ENCODE measurements at places on chromosomes 13 and 19.

DNA sequence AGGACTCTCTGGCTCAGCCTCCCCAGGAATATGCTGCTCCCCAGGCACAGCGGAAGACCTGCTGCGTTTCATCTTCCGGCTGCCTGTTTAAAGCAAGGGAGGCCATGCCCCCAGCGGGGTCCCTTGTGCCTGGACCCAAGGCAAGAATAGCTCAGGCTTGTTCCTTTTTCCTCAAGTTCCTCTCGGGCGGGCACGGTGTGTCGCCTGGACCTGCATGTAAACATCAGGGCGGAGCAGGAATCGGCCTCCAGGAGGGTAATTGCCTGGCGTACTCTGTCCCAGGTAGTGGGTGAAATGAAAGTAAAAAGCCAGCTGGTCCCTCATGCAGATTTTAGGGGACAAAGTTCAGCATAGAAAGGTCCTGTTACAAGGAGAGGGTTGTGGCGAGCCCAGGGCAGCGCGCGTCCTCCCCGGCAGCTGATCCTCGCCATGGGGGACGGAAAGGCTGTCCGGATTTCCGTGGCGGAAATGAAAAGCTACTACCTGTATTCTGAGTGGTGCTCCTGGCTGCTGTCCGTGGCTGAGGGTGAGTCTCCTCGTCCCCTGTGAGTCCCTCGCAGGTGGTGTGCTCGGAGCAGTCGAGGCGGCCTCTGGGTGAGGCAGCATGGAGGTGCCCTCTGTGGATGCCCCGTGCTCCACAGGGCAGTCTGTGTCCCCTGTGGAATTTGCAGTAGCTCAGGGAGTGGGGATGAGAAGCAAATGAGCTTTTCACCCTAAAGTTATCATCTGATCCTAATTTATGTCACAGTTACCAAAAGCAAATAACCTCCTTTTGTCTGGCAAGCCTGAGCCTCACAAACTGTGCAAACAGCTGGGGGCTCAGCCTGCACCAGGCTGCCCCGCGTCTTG is 16.2 kb downstream of the MCF2L start:
- no peak for DNase-seq

DNA sequence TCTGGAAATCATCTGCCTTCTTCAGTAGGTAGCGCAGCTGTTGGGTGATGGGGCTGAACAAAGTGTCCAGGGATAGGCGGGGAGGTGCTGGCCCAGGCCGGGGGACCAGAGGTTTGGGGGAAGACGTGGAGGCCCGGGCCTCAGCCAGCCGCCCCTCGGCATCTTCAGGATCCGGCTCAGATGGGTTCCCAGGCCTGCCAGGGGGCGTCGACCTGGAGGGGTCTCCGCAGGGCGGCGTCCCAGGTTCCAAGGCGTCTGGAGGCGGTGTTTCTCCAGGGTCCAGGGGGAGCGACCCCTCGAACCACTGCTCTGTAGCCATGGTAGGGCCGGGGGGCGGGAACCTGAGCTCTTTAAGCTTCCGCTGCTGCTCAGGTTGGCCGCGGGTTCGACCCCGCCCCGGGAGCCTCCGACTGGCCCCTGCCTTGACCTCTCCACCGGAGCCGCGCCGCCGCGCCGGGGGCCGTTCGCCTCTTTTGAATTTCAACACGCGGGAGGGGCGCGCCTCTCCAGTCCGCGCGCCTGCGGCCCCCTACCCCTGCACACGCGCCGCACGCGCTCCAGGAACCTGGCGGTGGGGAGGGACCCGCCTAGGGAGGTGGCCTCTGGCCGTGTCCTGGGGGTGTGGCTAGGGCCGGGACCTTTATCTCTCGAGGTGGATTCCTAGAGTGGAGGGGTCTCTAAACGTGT is at the start of gene C19orf67:
TSS of gene C19orf67 (minus strand) at position 475 of the 687 bp plus-strand sequence. CDS start at position 319, 156 bp downstream.
- no peak for DNase-seq

- DNase-seq, result peak; percentile 38
Observed at GRCh38 chr13:51271528-51272085, 49.4 kb downstream of the FAM124A start.

DNA sequence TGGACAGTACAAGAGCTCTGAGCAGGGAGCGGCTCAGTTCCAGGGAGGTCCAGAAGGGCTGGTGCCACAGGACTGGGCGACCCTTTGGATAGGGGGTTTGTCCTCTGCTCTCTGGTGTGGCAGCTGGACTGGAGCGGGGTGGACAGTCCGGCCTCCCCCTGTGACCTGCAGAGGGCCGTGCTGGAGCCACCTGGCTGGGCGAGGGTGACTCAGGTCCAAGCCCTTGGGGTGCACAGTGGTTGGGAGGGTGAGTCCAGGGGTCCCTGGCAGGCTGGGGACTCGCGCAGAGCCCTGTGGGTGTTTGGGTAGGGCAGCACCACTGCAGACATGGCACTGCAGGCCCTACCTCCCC is 7.2 kb downstream of the SSBP4 start:
- DNase-seq, result no peak

DNA sequence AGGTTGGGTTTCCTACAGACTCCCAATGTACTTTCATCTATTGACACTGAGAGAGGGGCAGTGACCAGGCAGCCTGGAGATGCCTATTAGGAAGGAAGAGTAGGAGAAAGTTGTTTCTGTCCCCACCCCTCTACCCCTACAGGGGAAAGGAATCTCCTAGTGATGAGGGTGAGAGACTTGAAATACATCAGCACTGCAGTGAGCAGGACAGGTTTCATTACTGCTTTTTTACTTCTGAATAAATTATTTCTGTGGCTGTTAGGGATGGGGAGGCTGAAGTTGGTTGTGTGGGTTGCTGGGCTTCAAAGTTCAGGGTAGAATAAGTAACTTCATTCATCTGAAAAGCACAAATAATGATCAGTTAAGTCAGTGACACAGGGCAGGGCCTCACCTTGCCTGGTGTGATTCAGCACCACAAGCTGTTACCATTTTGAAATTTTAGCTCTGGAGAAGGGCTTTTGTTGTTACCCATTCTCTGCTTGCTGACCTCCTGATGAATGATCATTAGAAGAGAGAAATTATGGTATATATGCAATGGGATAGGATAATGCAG is 19.3 kb downstream of the CEACAM1 start:
- no peak for DNase-seq

DNA sequence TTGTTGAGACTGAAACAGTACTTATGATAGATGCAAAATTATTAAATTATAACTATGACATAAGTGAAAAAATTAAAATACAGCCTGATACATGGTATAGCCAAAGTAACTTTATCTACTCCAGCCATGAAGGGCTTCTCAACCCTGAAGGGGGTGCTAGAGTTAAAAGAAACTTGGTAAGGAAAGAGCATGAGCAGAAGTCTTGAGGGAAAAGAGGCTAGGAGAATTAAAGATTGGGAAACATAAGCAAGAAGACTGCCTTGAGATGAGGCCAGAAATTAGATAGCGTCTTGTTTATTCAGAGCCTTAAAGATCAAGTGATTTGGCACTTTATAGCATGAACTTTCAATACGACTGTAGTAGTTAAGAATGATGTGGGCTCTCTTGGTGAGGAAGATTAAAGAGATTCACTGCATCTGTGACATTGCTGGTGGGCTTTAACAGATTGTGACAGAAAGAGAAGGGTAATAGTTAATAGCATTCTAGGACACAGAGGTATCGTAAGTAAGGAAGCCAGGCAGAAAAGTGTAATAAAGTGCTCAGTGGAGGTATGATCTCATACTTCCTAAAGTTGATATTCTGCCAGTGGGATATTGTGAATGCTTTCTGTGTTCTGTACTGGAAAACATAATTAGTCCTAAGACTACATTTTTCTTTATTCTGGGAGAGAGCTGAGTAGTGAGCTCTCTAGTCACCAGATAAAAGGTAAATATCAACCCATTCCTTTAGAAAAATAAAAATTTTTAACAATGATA is 385.4 kb upstream of the PRR20A start:
- DNase-seq, result no peak

DNA sequence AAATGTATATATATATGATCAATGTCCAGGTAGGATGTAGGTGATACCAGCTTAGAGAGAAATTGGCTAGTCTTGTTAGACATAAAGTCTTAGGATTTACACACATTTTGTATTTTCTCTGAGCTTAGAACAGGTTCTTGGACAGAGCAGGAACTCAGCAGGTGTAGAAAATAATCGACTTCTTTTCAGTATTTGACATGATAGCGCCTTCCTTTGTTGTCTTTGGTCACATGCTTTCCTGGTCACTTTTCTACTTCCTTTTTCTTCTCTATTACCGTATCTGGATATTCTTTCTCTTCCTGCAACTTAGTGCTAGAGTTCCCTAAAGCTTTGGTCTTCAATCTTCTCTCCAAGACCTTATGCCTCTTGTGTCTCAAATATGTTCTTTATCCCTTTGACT is 107.4 kb downstream of the LRCH1 start:
- DNase-seq, result no peak

- no peak for DNase-seq
Observed at GRCh38 chr19:41882568-41883462, at the start of gene ARHGEF1. ARHGEF1 (plus strand) TSS chr19:41883184; CDS start chr19:41888083, 4,899 bp downstream.

GRCh38 chr13:92768602-92769001 is 458.0 kb upstream of the GPC6 start:
- no peak for DNase-seq

DNA sequence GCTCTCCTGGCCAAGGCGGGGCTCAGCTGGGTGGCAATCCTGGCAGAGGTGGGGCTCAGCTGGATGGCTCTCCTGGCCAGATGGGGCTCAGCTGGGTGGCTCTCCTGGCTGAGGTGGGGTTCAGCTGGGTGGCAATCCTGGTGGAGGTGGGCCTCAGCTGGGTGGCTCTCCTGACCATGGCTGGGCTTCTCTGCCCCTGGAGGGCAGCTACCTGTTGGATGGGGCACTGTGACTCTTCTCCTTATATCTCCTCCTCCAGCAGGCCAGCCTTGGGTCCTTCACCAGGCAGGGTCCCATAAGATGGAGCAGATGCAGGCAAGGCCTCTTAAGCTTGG is 16.7 kb downstream of the ZFR2 start:
- no peak for DNase-seq

- peak; percentile 79 for DNase-seq
Observed at GRCh38 chr13:20118268-20119140, 42.3 kb downstream of the GJA3 start.

DNA sequence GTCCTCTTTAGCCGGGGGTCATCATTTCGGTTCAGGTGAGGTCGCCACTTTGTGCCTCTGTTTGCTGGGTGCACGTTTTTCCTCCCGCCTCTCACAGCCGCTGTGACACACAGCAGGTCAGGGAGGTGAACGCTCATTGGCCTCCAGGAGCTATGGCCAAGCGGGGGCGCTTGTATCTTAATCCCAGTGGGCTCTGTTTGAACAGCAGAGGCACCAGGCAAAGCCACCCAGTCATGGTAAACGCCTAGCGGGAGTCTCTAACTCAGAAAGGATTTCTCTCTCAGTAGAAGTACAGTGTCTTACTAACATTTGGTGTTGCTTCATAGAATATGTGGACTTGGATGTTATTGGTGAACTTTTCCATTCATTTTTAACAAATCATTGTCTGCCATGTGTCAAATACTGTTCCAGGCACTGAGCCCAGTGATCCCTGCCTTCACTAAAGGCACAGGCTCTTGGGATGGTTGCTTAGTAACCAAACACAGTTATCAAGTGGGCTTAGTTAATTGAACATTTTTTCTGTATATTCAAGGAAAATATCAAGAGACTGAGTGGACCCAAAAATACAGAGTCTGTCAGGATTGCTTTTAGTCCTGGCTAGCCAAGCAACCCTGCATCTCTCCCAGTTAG is 186.7 kb downstream of the STK24 start:
- DNase-seq, result no peak

GRCh38 chr19:29569038-29569911 is 36.8 kb upstream of the POP4 start:
- DNase-seq, result peak; percentile 41

GRCh38 chr13:60514891-60515290 is 117.9 kb downstream of the TDRD3 start:
- DNase-seq, result no peak

DNA sequence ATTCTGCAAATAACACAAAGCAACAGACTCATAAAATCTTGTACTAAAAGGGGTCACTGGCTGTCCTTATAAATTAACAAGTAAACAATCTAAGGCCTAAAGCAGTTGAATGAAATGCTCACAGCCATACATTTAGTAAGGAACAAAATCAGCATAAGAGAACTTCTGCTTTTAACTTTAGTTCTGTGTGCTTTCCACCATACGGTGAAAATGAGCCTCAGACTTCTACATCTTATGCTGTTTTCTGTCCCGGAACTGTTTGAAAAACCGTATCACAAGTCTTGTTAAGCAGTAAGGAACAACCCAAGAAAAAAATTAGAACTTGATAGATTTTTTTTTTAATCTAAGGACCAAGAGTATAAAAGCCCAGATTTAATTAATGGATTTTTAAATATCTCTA is 549.1 kb upstream of the MIR17HG start:
- DNase-seq, result no peak

DNA sequence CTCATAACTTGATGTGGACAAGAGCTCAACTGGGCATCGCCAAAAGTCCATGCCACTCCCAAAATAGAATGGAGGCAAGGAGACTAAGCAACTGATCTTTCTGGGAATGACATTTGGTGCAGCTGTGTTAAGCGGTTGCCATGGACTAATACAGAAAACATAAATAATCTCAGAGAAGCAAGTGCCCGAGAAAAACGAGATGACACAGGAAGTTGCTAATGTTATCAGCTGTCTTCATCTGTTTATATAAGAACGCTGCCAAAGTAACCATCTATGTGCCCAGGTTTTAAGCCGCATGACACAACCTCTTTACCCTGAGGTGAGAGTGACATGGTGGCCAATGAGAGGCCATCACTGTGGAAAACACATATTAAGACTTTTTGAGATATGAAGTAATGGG is 54.9 kb upstream of the SACS start:
- no peak for DNase-seq

DNA sequence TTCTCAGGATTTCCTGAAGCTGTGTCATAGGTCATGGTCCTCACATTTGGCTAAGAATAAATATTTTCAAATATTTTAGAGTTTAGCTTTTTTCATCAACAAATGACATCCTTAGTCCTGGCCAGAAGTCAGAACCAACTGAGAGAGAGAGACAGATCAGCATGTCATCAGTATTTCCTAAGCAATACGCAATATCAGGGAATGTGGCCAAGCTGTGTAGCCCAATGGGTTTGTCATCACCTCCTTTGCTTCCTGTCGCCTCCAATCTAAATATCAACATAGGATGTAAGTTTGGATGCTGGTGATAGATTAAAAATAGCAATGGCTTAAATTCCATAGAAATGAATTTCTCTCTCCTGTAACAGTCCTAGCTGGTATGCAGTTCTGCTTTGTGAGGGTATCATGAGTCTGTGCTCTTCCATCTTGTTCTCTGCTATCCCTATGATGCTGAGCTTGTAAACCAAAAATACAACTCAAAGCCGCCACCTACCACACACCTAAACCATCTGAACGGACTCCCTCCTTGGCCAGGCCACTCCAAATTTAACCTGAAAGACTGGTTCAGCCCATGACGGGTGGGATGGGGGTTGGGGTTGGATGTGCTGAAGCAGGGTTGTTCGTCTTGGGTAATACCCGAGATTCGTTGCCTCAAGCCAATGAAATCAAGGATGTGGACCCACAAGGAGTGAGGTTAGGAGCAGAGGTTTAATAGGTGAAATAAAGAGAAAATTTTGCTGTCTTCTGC is 10.0 kb upstream of the IGSF23 start:
- DNase-seq, result no peak

GRCh38 chr13:39185326-39185725 is 147.1 kb downstream of the NHLRC3 start:
- DNase-seq, result no peak

All from coronary artery (tissue), 2 donors.